ENCODE measurements at places on chromosomes 2 and 18. TPM values are rescaled to one million over a fixed set of nuclear protein-coding genes. Genes with fewer than 3 reads are reported as not detected.

GRCh38 chr2:133953524-133953923, 300.3 kb upstream of the MGAT5 start:
- DNase-seq: no peak

DNA sequence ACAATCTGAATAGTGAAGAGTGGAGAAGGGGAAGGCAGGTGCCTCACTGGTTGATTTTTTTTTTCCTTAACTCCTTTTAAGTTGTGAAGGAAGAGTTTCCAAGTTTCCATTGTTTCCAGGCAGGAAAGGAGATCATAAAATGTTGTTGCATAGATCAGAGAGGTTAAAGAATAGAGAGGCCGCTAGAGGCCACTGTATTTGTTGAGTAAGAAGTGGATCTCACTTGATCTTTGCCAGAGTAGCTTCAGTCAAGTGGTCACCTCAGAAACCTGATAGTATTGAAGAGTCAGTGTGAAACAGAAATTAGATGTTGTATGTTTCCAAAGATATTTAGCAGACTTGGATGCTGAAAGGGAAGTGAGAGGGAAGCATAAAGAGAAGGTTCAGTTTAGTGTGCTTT, 17.6 kb downstream of the CTNNA2 start:
- no peak for DNase-seq

DNA sequence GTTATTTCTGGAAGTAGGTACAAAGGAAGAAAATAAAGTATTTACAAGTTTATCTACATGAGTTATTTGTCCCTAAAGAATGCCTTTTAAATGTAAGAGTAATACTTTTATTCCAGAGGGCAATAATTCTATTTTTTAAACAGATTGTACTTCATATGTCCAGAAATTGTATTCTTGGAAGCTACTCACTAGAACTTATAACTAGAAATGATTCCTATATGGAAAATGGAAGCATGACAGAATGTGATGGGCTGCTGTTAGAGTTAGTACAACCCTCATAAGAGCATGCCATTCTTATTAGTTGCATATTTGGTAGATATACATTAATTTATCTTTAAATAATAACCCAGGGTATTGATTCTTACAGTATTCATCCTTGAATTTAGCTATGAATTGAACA, 362.0 kb downstream of the FSIP2 start:
- no peak for DNase-seq

DNA sequence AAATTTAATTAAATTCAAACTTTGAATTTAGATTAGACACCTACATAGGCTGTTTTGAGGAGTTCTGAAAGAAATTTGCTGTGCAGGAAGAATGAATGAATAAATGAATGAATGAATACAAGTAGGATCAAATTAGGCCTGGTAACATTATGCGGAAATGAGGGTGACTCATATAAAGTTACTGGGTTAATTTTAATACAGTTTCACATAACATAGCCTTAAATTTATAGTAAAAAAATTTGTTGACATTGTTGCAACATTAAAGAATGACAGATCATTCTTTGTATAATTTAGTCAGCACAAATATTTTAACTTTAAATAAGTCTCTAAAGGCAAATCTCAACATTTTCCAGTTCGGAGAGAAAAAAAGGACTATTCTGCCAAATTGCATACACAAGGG, 1293.1 kb upstream of the SLC39A10 start:
- DNase-seq: no peak

DNA sequence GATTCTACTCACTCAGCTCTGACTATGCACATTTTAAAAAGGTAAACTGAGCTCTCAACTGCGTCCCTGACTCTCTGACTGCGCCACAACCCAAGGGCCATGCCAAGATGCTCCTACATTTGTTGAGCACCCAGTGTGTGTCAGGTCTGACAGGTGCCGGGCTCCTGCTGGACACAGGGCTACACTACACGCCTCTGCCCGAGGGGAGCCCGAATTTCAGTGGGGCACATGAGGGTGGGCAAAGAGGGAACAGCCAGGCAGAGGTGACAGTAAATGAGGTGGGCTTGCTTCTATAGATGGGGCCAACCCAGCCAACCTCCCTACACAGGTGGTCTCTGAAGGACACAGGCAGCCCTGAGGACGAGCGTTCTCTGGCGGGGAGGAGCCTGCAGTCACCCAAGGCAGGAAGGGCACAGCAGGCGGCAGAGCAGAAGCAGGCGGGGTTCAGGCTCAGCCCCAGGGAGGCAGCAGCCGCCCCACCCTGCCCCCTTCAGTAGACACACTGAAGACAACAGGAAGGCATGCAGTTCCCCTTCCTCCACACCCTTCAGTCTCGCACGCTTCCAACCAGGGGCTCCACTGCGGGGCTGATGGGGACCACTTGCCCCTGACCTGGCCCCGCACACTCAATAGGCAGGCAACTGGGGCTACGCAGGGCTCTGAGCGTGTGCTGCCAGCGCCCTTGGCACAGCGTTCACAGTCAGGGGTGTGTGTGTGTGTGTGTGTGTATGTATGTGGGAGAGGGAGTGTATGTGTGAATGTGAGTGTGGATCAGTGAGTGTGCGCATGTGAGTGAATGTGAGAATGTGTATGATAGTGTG, 98.4 kb downstream of the UXS1 start:
- no peak for DNase-seq

Gene KIAA2012
- not detected for total RNA-seq

Gene SERPINB3
- not detected for total RNA-seq

Gene SALL3
- not detected for total RNA-seq

Gene CFC1
- total RNA-seq: not detected

Gene IL1RN
- 1.1 TPM for total RNA-seq
